ENCODE measurements at places on chromosomes 7 and 10.

DNA sequence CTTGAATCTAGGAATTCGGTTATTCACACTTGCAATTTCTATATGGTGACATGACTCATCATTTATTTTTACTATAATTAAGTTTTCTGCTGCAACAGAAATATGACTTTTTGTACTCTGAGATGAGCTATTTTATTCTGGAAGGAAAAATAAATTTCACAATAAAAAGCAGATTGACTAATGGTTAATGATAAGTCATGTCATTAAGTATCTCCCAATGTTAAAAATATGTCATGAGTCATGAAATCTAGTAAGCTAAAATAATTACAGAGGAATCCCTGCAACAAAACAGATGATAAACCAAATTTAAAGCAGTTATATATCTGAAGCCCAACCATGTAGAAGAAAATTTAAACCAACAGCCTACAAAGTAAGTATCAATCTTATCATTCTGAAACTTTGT is 149.2 kb downstream of the CACNA2D1 start:
- DNase-seq, result no peak

DNA sequence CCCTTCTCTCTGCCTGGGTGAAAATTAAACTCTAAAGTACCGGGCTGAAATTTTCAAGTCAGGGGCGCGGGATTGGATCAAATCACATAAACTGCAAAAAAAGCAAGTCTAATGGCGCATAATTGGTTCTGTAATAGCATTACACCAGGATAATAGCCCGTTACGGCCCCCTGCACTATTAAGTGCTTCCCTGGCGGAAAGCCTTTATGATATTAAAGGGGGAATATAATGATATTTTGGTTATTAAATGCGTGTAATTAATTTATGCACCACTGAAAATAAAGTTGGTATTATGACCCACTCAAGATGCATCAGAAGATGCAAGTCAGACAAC is 744 bp upstream of the DRGX start:
- no peak for DNase-seq

DNA sequence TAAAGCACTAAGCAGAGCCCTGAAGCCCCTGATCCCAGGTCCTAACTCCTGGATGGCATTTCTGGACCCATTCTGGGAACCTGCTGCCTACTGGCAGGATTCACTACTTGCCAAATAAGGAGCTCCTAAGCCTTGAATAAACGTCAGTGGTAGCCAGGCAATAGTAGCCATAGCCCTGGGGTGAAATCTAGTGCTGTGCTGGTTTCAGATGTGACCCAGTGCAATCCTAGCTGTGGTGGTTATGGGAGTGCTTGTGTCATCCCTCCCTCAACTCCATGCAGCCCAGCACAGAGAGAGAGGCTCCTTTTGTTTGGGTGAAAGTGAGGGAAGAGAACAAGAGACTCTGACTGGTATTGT is 43.7 kb downstream of the PCLO start:
- no peak for DNase-seq

DNA sequence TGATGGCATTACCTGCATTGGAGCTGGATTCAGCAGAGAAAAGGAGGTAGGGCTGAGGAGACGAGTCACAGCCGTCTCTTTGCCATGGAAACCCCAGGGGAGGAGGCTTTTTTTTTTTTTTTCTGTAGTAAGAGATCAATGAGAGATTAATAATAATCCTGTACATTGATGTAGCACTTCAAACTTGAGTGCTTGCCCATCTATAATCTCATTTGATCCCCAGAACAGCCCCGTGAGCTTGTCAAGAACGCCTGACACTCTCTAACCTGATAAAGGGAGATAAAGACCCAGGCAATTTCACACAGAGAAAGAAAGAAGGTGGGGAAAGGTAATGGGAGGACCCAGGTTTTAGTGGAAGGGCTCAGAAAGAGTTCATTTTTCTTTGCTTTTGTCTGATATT is 195.2 kb upstream of the FOXK1 start:
- DNase-seq, result no peak

DNA sequence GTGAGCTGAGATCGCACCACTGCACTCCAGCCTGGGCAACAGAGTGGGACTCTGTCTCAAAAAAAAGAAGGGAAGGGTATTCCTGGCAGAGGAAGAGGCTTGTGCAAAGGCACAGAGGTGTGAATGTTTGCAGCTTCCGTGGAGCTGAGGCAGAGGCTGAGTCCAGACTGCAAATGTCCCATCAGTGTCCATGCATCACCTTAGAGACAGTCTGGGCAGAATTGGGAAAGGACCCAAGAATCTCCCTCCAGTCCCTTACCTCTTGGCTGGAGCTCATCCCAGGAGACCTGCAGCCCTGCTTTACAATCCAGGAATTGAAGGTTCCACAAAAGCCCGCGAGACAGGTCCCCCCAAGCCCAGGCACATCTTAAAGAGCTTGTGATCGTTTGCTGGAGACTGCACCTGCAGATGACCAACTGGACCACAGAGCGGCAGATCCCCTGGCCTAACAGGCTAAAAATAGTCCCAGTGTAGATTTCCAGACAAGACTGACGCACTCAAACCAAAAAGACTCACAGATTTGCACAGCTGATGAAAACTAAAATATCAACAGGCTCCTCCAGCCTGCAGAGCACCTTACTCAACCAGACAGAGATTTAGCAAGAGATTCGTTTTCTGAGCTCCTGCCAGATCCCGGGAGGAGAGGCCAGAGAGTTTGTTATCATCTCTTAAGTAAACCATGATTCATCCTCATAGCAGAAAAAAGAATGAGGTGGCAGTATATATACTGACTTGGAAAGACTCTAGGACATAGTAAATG is 22.9 kb upstream of the NANOS1 start:
- no peak for DNase-seq

- no peak for DNase-seq
Observed at GRCh38 chr7:154874409-154875113, 128.4 kb downstream of the PAXIP1 start.

DNA sequence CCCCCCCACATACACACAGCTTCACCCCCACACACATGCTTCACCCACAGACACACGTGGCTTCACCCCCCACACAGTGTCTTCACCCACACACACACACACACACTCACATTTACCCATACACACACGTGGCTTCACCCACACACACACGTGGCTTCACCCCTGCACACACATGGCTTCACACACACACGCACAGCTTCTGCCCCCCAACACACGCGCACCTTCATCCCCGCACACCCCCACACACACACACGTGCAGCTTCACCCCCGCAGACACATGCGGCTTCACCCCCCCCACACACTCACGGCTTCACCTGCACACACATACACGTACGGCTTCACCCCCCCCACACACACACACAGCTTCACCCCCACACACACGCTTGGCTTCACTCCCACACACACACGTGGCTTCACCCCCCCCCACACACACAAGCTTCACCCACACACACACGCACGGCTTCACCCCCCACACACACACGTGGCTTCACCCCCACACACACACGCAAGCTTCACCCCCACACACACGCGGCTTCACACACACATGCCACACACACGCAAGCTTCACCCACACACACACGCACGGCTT is 82.4 kb downstream of the NKX6-2 start:
- no peak for DNase-seq

GRCh38 chr10:95289921-95290421 is 832 bp downstream of the PDLIM1 start:
- no peak for DNase-seq
